GM23248 (cell line): ENCODE measurements at places on chromosomes 5 and 9. TPM values are rescaled to one million over a fixed set of nuclear protein-coding genes. Genes with fewer than 3 reads are reported as not detected.

The TAF1L gene
- total RNA-seq: not detected in 2 replicates

The PSD2 gene
- total RNA-seq: under 0.01 TPM in 1 of 2 replicates, not detected in the other

The PKN3 gene
- total RNA-seq: 0.89 and 2.1 TPM in 2 replicates

The MEIKIN gene
- total RNA-seq: not detected in 2 replicates

The OMD gene
- total RNA-seq: 0.11 TPM in 1 of 2 replicates, not detected in the other

The FAXDC2 gene
- 10.3 and 12.8 TPM in 2 replicates for total RNA-seq

The RMND5B gene
- total RNA-seq: 17.5 and 33.9 TPM in 2 replicates

The SLC22A5 gene
- 1.9 and 3.0 TPM in 2 replicates for total RNA-seq

The FOXD4L4 gene
- not detected in 2 replicates for total RNA-seq

The DIMT1 gene
- 41.7 and 70.8 TPM in 2 replicates for total RNA-seq

The LRRC19 gene
- total RNA-seq: not detected in 2 replicates

The ICE1 gene
- 13.4 and 17.0 TPM in 2 replicates for total RNA-seq

The ADRB2 gene
- total RNA-seq: 0.65 TPM in 1 of 2 replicates, not detected in the other

The SPTLC1 gene
- total RNA-seq: 102 and 142 TPM in 2 replicates

The ZDHHC11B gene
- not detected in 2 replicates for total RNA-seq

The CFAP90 gene
- total RNA-seq: 0.32 TPM in 1 of 2 replicates, not detected in the other

The PCDHGB3 gene
- 2.8 and 4.0 TPM in 2 replicates for total RNA-seq

The QSOX2 gene
- total RNA-seq: 11.7 and 16.4 TPM in 2 replicates

The FBXL7 gene
- total RNA-seq: 7.5 and 8.7 TPM in 2 replicates

The SRA1 gene
- 41.6 and 46.2 TPM in 2 replicates for total RNA-seq
